ENCODE measurements at places on chromosomes 12 and 14. TPM values are rescaled to one million over a fixed set of nuclear protein-coding genes. Genes with fewer than 3 reads are reported as not detected.

The OTOGL gene
- total RNA-seq = 2.6 TPM

The ZDHHC22 gene
- total RNA-seq = not detected

The SPX gene
- 10.4 TPM for total RNA-seq

The TRPV4 gene
- total RNA-seq = 1.9 TPM

The ALX1 gene
- total RNA-seq = 6.1 TPM

The ADAMTS20 gene
- not detected for total RNA-seq

The IFI27 gene
- 7.4 TPM for total RNA-seq

The TUBA1C gene
- total RNA-seq = 369 TPM

The TCHP gene
- total RNA-seq = 9.3 TPM

Measured in pericardium fibroblast (primary cell).